ENCODE measurements at places on chromosomes 2 and 18. TPM values are rescaled to one million over a fixed set of nuclear protein-coding genes. Genes with fewer than 3 reads are reported as not detected.

GRCh38 chr2:200341376-200341775 is 34.9 kb downstream of the SPATS2L start:
- no peak for DNase-seq

- DNase-seq = no peak
Measured at GRCh38 chr2:125696560-125696959, 959.4 kb upstream of the GYPC start.

DNA sequence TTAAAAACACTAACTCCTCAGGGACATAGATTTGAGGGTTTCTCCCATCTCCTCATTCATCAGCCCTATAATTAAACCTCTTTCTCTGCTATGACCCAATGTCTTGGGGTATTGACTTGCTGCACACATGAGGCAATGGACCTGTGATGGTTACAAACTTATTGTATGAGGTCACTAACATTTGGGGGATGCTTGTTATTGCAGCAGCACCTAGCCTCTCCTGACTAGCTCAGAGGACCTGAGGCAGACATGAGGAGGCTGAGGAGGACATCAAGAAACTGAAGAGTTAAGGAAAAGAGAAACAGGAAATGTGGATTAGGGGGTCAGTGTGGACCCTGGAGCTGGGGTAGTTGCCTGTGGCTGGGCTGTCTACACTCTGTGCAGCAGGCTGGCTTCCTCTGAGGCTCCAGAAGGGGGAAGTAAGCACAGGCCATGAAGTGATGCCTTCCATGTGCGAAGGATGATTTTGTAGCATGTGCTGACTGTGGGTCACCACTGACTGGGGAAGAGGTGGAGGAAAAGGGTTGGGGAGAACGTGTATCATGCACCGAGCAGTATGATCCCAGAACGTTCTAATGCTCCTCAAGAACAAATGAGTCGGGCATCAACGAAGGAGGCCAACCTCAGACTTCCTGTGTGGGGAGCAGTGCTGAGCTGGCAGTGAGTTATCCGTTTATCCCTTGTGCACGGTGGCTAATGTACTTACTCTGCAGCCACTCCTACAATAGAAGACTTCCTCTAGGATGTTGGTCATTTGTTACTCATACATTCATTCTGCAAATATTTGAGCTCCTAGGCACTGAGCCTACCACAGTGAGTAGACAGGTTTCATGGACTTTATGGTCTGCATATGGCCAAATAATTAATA is 42.1 kb upstream of the RFX8 start:
- no peak for DNase-seq

GRCh38 chr18:22164337-22165048 is 4.9 kb upstream of the GATA6 start:
- DNase-seq = no peak

Gene FLACC1
- 2.5 TPM for total RNA-seq

Gene GKN2
- not detected for total RNA-seq

DNA sequence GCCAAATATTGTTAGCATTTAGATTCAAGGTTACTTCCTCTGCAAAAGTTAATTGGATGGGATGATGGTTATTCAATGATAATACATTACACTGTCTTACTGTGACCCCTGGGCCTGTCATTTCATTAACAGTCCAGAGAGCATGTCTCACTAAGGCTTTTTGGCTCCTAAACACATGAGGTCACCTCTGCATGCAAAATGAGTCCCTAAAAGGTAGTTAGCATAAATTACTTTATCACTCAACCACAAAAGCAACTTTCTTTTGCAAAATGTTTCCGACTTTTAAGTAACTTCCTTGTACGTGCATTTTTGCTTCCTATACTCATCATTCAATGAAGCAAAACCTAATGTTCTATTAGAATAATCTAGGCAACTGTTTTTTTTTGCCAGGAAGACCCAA is 16.8 kb upstream of the AGFG1 start:
- no peak for DNase-seq

DNA sequence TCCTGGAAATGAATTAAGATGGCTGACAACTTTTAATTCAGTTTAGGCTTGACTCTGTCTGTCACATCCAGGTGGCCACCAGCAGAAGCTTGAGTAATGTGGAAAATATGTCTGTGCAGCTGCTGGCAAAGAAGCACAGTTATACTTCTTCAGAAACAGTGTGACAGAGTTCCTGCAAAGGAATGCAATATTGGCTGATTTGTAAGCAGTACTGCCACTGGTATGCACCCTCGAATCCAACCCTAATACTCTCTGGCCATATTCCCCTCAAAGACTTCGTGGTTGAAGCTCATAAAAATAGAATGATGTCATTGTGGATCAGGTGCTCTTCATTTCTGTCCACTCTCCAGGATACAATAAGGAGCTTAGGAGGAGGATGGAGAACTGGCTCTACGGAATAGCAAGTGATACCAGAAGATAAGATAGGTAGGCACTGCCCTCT is 86.2 kb downstream of the METTL8 start:
- DNase-seq = no peak

- no peak for DNase-seq
Measured at GRCh38 chr18:23852236-23853045, 162.1 kb upstream of the TTC39C start.

- no peak for DNase-seq
Measured at GRCh38 chr2:128169933-128170709, 79.1 kb downstream of the UGGT1 start.

- no peak for DNase-seq
Measured at GRCh38 chr18:12336887-12337286, 28.8 kb downstream of the TUBB6 start.

Gene CFAP65
- total RNA-seq = not detected

DNA sequence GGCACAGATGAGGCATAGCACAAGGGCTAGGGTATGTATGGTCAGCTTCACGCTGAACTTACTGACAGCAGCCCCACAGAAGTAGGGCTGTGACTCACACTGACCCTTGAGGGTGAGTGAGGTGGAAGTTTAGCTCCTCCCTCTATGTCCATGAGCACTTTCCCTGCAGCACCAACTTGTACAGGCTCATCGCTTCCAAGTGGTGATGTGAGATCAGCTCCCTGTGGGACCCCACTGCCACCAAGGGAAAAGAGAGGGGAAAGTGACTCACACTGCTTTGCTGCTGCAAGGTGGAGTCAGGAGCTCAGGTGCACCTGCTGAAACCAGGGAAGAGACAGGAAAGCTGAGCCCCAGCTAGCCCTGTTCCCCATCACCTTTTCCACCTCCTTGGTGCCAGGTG is 91.5 kb downstream of the TEX51 start:
- no peak for DNase-seq

DNA sequence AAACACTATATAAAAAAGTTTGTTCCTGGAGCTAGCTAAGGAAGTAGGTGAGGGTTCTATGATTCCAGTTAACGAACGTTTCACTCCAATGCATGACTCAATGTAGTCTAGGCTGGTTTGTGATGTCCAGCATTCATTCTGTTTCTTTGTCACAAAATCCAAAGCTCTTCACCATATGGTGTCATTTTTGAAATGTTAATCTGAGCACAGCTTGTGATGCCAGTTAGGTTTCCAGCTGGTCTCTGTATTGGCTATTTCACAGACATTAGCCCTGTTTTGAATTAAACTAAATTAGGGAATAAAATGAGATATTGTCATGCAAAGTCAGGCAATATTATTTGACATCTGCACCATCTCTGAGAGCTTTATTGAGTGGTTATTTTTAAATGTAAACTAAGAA is 159.4 kb downstream of the RBM43 start:
- no peak for DNase-seq

DNA sequence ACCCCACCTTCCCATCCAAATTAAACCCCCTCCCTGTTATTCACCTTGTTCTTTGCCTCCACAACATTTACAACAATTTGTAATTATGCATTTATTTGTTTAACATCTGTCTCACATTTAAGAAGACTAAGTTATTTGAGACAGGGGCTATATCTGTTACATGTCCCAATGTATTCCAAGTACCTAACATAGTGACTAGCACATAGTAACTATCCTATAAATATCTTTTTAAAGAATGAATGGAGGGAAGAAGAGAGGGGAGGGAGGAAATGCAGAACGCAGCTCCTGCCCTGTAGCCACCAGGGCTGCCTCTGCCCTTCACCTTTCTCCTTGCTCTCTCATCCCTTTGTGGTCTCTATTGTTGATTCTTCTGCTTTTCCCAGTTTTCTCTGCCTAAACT is 40.6 kb downstream of the HDHD2 start:
- DNase-seq = no peak

DNA sequence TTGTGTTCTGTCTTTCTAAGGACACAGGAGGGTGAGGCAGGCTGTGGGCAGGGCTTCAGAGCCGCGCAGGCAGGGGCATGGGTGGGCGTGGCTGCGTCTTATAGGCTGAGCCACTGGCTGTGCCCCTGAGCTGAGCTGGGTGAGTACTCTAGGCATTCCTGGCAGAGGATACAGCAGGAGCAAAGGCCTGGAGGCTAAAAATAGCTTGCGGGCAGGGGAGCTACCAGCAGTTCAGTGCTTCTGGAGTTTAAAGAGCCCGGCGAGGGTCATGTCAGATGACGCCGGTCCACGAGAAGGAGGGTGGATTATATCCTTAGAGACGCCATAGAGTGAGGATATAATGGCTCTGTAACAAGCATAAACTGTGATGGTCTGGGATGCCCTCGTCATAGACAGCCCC is 31.5 kb upstream of the PDIA6 start:
- DNase-seq = no peak

DNA sequence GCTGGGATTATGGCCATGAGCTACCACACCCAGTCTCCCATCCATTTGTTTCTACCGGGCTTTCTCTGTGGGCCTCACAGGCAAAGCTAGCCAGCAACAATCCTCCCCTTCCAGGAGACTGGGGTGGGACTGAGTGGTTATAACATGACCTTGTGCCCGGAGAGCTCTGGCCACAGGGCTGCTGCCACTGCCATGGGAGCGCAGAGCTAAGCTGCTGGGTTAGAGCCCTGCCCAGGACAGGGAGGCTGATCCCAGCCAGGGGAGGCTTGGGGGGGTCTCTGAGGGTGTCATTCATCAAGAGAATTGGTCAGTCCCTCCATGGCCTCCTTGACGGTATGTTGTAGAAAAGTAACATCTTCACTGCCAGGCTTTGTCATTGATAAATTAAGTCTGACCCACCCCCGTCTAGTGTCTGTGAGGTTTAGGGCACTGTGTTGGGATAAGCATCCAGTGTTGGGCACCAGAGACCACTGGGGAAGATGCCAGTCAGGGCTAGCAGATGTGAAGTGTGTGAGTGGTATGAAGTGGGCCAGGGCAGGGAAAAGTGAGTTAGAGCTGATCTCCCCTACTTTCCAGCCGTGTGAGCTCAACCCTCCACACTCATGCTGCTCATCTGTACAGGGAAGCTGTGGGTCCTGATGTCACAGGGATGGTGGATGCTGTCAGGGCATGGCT is 368.4 kb upstream of the HS6ST1 start:
- no peak for DNase-seq

GRCh38 chr2:194443926-194444325 is 1213.1 kb upstream of the SLC39A10 start:
- no peak for DNase-seq

DNA sequence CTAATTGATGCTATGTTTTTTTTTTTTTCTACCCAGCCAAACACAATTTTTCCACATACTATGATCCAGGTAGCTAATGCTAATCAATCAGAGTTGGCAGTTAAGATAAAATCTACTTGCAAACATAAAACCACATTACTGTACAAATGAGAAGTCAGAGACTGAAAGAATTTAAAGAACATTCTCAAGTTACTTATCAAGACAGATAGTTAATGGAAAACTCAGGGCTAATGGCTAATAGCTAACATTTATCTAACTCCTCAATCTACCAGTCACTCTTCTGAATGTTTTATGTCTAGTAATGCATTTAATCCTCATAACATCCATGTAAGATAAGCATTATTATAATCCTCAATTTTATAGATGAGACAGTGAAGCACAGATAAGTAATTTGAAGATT is 537.6 kb upstream of the SETBP1 start:
- no peak for DNase-seq

Gene DHRS9
- 0.20 TPM for total RNA-seq

- DNase-seq = no peak
Measured at GRCh38 chr2:139228276-139228675, 448.1 kb upstream of the NXPH2 start.

- no peak for DNase-seq
Measured at GRCh38 chr2:8647462-8647857, 34.4 kb upstream of the ID2 start.

DNA sequence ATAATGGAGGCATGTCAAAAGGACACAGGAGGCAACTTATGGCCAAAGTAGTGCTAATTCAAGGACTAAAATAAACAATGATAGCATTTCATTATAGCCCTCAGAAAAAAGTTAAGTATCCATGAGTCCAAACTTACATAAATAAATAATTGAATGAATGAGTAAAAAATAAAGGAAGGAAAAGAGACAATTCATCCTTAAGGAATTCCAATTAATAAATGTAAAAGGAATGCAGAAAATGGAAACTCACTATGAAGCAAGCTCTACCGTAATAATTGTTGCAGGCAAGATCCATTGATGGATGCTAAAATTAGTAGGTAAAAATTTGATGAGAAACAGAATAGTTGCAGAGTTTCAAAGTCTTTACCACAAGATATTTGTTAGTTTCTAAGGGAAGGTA is 88.2 kb upstream of the RAPGEF4 start:
- DNase-seq = no peak

DNA sequence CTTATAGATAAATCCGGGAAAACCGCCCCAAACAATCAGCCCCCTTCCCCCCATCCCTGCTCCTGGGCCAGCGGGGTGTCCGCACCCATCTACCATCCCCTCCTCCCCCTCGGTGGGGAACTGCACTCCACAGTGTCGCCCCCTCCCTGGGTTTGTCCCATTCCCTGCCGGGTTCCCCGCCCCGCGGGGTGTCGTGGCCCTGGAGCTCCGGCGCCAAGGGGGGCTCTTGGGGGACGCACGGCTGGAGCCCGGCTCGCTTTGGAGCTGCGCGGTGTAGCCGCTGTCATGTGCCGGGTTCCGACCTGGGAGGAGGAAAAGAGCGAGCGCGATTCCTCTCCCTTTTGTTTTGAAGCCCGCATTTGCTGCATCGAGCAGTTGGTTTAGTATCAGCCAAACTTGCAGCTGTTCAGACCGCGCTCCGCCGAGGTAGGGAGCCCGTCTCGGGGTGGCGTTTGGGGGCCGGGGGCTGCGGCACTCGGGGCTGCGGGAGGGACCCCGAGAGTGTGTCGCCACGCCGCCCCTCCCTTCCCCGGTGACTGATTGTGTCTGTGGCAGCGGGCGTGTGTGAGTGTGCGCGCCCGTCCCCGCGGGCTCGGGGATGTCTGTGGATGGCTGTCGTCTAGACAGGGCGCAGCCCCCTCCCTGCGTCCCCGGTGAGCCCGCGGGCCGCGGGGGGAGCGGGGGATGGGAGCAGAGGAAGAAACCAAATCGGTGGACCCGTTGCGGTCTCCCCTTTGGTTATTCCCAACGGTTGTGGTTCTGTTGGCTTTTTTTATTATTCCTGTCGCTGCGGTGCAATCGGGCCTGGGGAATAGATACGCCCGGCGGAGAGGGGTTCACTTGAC is 797 bp downstream of the CTIF start:
- DNase-seq = no peak

All from CD8-positive, alpha-beta memory T cell (primary cell).